ENCODE measurements at places on chromosomes 16 and 17.

DNA sequence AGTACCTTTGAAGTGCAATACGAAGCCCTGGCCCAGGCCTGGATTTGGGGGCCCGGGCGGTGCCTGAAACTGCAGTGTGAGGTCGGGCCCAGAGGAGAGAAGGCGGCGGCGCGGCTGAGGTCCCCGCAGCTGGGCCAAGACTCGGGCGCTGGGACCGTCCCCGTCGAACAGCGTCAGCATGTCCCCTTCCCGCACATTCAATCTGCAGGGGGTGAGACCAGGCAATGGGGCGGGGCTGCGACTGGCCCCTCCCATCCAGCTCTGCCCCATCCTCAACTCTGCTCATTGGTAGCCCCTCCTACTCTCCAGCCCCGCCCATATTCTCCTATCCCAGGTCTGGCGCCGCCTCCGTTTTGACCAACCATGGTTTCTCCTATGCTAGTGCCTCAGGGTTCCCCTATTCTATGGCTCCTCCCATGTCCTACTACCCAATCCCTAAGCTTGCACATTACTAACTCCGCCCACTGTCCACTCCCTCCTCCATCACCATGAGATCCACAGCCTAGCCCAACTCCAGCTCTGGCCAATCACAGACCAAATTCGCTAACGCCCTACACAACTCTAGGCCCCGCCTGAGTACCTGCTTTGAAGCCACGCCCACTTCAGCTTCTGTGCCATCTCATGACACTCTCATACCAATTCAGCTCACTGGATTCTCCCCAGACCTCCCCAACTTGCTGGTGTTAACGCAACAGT is 14.4 kb upstream of the CDIPT start:
- DNase-seq = no peak

- no peak for DNase-seq
These were observed 19.9 kb upstream of the PLLP start for GRCh38 chr16:57304169-57305061.

GRCh38 chr17:74971842-74972106 is 785 bp downstream of the HID1 start:
- DNase-seq = no peak

- no peak for DNase-seq
These were observed 403.4 kb downstream of the GRIN2A start for GRCh38 chr16:9778849-9779248.

GRCh38 chr16:12298285-12298684 is 321.8 kb downstream of the SNX29 start:
- no peak for DNase-seq

- no peak for DNase-seq
These were observed 215.9 kb upstream of the TNRC6C start for GRCh38 chr17:77742579-77742978.

DNA sequence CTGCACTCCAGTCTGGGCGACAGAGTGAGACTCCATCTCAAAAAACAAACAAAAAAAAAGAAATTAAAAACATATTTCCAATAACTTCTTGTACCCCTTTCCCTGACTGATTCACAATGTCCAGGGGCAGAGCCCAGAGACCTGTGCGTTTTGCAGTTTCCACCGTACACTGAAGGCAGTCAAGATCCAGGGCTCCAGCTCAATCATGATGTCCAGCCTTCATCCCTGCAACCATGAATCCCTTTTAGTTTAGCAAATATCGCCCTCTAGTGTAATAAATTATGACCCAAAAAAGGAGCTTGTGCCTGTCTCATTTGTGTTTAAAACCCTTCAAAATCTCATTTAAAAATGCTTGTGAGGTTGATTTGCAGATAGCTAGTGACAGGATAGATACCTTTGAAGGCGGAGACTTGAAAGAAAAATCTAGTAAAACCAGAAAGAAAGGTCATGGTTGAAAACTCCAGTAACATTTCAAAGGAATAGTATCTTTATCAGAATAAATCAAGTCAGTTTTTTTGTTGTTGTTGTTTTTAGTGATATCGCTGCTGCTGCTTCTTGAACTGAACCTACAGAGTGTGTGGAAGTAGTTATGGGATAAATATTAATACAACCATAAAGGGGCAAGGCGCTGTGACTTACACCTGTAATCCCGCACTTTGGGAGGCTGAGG is 3.7 kb upstream of the ERN1 start:
- DNase-seq = no peak

GRCh38 chr17:37779554-37779953 is 34.7 kb upstream of the HNF1B start:
- DNase-seq = no peak

DNA sequence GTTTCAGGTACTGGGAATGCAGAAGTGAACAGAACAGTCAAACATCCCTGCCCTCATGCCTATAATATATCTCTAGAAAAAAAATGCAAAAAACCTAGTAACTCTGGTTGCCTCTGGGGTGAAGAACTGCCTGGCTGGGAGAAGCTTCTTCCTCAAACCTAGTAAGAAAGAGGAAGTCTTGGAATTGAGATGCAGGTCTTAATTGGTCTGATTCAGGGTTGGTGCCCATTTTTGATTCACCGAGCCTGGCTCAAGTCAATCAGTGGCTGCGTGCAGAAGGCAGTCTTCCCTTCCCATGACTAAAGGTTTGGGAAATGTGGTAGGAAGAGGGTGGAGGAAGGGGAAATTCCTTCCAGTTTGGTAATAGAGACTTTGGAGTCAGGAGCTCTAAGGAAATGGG is 22.4 kb downstream of the CDRT15 start:
- no peak for DNase-seq

GRCh38 chr16:1279945-1280589 is 24.2 kb downstream of the TPSD1 start:
- DNase-seq = no peak

- no peak for DNase-seq
These were observed 88.6 kb upstream of the NKD1 start for GRCh38 chr16:50459496-50460080.

- no peak for DNase-seq
These were observed 52.5 kb downstream of the ZNF778 start for GRCh38 chr16:89269805-89270665.

- DNase-seq = no peak
These were observed 127.5 kb downstream of the SOCS1 start for GRCh38 chr16:11128211-11129141.

DNA sequence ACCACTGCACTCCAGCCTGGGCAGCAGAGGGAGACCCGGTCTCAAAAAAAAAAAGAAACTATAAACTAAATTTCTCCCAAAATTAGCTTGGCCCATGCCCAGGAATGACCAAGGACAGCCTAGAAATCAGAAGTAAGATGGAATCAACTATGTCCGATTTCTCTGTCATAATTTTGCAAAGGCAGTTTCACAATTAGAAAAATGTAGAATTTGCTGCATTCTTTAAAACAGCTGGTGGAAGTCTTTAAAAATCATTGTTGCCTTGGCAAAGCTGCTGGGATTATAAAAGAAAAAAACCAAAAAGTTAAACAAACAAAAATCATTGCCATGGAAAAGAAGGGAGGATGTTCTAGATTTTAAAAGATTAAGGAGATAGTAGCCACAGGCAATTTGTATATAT is 32.4 kb downstream of the WWP2 start:
- DNase-seq = no peak

- peak; percentile 72 for DNase-seq
These were observed 92.8 kb downstream of the IRX3 start for GRCh38 chr16:54193665-54194333.

GRCh38 chr16:67773099-67773498 is 33.3 kb downstream of the RANBP10 start:
- DNase-seq = peak; percentile 20

DNA sequence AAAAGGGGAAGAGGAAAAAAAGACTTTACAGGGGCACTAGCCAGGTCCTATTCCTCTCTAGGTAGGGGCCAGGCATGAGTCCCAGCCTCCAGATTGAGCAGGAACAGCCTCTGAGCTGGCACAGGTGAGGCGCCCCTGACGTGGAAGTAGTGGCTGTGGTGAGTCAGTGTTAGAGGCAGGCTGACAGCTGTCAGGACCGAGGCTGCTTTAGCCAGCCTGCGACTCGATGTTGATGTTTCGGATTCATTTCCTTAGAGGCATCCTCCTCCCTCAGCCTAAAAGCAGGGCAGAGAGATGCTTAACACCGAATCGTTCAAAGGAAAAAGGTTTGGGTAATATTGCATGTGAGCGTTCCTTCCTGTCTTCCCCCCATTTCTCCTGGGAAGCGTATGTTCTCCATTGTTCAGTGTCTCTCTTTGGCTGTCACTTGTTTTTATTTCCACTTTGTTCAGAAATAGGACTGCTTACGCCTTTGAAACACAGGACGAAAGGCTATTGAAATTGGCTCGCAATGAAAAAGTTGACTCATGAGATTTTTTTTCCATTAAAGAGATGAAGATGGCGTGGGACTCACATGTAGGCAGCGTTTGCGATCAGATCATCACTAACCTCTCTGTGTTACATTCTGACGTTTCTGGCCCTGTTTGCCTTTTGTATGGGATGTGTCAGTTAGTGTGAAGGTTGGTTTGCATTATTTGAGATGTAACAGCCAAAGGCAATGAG is 1.3 kb downstream of the KIAA0513 start:
- DNase-seq = peak; percentile 67

- DNase-seq = no peak
These were observed 15.6 kb upstream of the AURKB start for GRCh38 chr17:8225813-8226535.

DNA sequence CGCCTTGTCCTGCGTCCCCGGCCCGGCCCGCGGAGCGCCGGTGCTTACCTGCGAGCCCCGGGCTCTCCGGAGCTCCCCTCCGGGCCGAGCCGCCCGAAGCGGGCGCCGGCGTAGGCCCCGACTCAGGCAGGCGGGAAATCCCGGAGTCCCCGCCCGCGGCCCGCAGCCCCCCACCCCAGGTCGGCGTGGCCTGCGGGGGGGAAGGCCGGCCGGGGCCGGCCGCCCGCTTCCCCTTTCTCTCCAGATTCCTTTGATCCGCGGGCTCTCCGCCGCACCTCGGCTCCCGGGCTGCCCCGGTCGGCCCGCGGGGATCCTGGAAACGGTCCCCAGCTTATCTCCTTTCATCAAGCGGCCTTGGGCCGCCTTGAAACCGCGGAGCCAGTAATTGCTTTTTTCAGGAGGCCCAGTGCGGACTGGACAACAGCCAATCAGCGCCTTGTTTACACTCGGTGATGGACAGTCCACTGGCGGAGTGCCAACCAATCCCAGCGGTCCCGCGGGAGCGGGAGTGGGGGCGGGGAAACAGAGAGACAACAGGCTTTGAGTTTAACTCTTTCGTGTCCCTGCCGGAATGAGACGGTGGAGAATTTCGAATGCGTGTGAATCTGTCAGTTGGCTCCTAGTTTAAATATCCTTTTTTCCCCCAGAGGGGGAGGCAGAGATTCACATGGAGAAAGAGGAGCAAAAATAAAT is 1.4 kb upstream of the BAHCC1 start:
- peak; percentile 100 for DNase-seq

- DNase-seq = no peak
These were observed 21.1 kb upstream of the BRD7 start for GRCh38 chr16:50389900-50390299.

- DNase-seq = no peak
These were observed 53.0 kb downstream of the SOCS3 start for GRCh38 chr17:78306913-78307312.

DNA sequence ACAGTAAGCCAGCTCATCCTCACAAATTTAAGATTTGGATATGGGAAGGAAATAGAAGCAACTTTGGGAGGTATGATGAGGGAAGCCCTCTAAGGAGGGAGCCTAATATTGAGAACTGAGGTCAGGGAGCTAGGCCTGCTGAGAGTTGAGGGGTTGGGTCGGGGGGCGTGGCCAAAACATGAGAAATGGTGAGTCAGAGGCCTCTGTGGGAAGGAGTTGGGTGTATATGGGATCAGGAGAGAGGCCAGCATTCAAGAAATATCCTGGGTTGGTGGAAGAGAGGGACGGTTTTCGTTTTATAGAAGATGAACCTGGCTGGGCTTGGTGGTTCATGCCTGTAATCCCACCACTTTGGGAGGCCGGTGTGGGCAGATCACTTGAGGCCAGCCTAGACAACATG is 48.4 kb downstream of the CLEC16A start:
- DNase-seq = no peak

GRCh38 chr16:10740000-10740844 is 3.4 kb upstream of the NUBP1 start:
- DNase-seq = no peak

DNA sequence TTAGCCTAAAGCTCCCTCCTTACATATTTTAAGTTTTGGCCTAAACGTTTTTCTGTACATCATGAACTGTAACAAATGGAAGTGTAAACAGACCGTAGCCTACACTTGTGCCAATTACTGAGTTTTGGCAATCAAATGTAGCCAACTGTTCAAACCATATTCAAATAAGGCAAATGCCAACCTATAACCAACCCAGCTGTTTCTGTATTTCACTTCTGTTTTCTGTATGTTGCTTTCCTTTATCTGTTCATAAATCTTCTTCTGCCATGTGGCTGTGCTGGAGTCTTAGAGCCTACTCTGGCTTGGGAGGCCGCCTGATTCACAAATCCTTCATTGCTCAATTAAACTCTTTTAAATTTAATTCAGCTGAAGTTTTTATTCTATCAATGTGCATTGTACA is 6.9 kb upstream of the C16orf78 start:
- DNase-seq = no peak

- no peak for DNase-seq
These were observed 10.9 kb downstream of the HOXB4 start for GRCh38 chr17:48567209-48567608.

- peak; percentile 10 for DNase-seq
These were observed 22.2 kb downstream of the TEX2 start for GRCh38 chr17:64240741-64241347.

DNA sequence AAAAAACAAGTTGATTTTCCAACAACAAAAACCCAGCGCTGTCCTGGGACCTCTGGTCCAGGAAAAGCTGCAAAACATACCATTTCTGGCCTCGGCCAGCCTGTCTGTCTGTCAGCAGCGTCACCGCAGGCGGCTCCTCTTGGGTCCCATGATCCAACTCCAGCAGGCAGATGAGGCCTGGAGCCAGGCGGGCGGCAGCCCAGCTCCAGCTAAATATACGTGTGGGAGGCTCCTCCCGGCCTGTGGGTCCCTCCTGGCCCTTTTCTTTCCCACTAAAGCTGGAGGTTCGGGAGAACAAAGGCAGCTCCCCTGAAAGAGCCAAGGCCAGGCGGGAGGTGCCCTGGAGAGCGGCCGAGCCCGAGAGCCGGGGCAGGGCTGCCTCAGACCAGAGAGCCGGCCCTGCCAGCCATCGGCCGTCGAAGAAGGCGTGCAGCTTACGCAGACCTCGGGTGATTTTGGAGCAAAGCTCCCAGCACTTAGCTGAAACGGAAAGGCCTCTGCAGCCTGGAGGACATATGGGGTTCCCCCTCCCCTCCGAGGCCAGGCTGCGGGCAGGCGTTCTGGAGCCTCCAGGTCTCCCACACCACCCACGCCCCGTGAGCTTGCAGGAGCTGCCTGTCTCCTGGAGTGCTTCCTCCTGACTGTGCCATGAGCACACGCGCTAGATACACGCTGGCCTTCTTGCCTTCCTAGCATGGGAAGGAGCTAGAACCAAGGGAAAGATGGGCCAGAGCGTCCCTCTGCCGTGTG is 19.9 kb upstream of the JPH3 start:
- DNase-seq = no peak

GRCh38 chr17:47801176-47801765 is 20.3 kb downstream of the OSBPL7 start:
- no peak for DNase-seq

DNA sequence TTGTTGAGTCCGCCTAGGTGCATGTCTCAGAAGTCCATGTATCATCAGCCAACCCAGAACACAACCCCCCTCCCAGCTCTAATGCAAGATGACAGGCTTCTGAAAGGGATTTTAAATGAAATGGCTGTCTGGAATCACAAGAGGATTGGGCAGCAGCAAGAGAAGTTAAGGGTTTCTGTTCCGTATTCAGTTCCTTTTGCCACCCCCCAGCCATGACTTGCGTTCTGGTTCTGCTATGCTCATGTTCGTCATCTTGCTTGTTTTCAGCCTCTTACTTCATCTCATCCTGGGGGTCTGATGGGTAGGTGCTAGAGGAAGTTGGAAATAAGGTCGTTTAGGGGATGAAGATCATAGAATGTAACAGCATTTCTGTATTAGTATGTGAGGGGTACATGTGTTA is 12.0 kb downstream of the MINK1 start:
- no peak for DNase-seq

Measured in prostate gland (tissue), 2 donors.